Stimulated activated CD4-positive, alpha-beta T cell treated with anti-CD3 and anti-CD28 coated beads, TNF-alpha, amount 100 ng/mL, for 4 hours (primary cell): ENCODE measurements at places on chromosomes 13 and 19.

GRCh38 chr19:16851031-16851712 is 22.0 kb downstream of the SIN3B start:
- DNase-seq = no peak

- no peak for DNase-seq
Measured at GRCh38 chr19:38028913-38029510, 122.0 kb downstream of the SIPA1L3 start.

- DNase-seq = no peak
Measured at GRCh38 chr19:3699741-3700241, 477 bp downstream of the PIP5K1C start.

DNA sequence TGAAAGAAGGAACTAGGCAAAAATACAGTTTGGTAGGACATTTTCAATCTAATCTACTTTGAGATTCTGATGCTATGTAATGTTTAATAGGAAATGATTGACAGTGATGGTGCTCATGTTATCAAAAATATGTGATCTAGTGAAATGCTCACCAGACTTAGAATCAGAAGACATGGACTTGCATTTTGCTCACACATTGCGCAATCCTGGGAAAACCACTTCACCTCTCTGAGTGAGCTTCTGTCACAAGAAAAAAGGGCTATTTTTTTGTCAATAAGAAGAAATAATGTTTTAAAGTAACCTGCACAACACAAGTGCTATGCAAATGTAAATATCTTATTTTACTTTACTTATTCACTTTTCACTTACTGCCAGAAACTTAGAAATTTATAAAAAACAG is 380.9 kb upstream of the HTR2A start:
- no peak for DNase-seq

GRCh38 chr13:81874253-81874652 is 1533.3 kb upstream of the SPRY2 start:
- DNase-seq = no peak

- DNase-seq = no peak
Measured at GRCh38 chr13:20828539-20829364, 55.0 kb upstream of the EEF1AKMT1 start.

DNA sequence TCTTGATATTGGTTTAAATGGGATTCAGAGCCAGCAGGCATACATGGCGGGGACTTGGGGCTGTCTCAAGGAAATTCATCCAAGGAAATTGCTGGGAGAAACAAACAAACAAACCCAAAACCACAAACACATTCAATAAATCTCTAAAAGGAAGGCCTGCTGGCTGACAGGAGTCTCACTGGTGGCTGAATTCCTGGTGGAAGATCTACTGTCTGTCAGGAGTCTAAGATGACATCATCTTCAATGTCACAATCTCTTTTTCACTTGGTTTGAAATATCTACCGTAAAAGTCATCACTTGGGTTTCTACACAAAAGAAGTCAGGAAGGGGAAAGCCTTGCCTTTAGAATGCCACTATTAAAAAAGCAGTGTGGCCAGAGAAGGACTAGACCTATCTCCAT is 87.9 kb downstream of the KLF5 start:
- DNase-seq = no peak

- DNase-seq = no peak
Measured at GRCh38 chr13:109819874-109820273, 33.5 kb upstream of the IRS2 start.

DNA sequence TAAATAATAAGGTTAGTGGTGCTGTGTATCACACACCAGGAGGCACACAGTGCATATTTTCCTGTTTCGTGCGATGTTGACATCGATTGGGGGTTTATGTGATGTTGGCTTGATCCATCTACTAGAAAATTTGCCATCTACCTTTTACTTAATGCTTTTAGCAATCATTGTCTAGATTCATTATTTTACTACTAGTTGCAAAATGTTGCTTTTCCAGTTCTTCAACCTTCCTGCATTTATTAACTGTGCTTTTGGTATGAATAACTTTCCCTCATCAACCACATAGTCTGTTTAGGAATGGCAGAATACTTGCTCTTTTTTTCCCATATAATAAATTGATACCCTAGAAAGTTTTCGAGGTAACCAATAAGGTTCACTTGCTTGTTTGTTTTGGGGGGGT is 17.5 kb downstream of the C13orf42 start:
- DNase-seq = no peak

DNA sequence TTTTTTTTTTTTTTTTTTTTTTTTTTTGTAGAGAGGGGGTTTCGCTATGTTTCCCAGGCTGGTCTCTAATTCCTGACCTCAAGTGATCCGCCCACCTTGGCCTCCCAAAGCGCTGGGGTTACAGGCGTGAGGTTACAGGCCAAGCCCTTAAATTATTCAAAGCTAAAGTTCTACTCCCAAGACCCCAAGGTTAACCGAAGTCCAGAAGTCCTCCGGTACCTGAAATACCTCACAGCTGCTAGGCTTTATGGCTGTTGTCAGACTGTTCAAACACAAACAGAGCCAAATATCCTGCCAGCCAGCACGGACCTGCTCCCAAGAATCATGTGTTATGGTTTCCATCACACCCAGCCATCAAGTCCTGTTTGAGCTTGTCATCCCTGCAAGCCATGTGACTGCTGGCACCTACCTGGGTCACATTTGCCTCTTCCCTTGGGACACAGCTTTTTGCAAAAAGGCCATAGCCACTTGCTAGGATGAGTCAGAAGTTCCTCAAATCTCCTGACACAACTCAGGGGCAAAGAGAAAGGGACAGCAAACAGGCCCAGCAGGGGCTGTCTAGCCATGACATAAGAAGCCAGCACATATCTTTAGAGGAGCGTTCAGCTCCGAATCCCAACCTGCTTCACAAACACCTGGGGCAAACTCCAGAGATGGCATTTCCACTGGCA is 129.9 kb downstream of the FOXO1 start:
- no peak for DNase-seq

GRCh38 chr19:30374539-30374864 is 2.3 kb downstream of the ZNF536 start:
- no peak for DNase-seq

DNA sequence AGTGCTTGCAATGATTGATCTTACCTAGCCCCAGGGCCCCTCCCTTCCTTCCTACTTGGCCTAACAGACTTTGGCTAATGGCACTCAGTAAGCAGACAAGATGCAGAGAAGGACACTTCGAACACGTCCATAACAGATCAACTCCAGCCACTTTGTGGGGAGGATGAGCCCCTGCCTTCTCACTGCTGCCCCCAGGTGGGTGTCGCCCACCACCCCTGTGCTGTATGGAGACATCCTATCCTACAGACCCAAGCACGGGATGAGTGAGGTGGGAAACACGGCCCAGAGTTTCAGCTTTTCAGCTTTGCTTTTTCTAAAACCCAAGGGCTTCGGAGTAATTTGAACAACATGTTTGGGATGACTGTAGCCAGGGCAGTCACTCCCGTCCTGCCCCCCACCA is 5.5 kb downstream of the SLC7A1 start:
- no peak for DNase-seq

GRCh38 chr19:33677745-33678426 is 56.1 kb downstream of the CHST8 start:
- no peak for DNase-seq

DNA sequence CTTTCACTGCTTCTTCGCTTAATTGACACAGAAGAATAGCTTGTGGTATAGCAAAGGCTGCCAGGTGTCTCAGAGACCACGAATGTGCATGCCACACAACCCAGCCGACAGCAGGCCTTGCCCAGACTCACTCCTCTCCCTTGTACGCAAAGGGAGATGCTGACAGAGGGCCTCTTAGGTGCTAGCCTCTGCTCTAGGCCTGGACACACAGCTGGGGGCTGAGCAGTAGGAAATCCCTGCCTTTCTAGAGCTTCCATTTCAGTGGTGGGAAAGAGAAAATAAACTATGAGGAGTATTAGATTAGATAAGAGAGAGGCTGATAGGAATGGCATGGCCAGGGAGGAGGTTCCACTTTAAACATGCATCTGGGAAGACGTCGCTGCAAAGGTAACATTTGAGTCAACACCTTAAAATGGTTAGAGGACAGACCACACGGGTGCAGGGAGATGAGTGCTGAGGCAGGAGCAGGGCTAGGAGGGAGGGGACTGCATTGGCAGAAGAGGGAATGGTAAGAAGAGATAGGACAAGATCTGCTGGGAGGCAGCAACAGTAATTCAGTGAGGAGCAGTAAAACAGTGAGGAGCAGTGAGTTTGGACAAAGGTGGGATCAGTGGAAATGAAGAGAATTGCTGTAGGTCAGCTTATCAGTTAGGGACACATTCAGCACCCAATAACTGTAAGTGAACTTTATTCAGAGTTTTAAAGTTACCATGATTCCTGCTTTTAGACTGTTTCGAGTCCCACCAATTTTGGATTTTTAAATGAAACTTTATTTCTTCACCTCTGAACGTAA is 100.0 kb downstream of the RNF17 start:
- no peak for DNase-seq

- no peak for DNase-seq
Measured at GRCh38 chr13:52686376-52686775, 33.7 kb downstream of the SUGT1 start.

DNA sequence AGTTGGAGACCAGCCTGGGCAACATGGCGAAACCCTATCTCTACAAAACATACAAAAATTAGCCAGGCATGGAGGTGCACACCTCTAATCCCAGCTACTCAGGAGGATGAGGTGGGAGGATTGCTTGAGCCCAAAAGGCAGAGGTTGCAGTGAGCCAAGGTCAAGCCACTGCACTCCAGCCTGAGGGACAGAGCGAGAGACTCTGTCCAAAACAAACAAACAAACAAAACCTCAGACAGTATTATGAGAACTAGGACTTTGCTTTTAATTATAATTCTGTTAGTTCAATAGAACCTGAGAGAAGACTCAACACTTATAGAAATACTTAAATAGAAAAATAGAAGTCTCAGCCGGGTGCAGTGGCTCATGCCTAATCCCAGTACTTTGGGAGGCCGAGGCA is 31.1 kb upstream of the TPM4 start:
- DNase-seq = no peak

DNA sequence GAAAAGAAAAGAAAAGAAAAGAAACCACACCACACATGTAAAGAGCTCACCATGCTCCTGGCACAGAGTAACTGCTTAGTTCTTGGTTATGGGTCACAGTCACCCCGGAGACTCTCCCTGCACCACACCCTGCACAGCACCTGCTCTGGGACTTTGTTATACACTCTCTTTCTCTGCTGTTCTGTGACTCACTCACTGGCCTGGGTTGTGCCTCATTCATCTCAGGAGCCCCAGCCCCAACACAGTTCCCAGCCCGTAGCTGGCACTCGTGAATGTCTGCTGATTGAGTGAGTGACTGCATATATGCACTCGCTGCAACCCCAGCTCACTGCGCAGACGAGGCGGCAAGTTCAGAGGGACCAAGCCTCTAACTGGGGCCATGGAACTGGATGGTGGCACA is 22.9 kb upstream of the ZNF507 start:
- DNase-seq = no peak

DNA sequence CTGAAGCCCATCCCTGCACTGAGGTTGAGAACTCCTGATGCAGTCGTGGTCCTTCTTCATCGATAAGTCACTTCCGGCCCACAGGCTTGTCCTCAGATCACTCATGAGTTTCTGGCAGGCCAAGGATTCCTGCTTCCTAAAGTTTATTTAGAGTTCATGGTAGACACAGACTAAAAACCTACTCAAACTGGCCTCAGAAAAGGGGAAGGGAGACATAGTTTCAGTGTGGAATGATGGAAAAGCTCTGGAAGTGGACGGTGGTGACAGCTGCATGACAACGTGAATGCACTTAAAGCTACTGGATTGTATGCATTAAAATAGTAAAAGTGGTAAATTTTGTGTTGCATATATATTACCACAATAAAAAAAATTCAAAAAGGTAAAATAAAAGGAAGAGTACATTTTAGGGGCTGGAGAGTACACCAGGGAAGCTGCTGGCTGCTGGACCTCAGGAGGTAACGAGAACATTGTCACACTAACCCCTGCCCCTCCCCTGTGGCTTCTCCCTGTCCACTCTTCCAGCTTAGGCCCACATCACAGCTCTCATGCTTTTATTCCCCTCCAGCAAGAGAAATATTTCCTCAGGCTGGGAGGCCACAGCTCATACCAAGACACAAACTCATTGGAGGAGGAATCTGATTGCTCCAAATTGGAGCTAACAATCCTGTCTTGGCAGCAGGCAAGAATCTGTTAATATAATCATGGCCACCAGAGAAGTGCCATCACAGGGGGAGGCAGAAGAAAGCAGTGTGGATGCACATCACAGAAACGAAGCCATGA is 741.0 kb downstream of the UQCRFS1 start:
- DNase-seq = no peak

DNA sequence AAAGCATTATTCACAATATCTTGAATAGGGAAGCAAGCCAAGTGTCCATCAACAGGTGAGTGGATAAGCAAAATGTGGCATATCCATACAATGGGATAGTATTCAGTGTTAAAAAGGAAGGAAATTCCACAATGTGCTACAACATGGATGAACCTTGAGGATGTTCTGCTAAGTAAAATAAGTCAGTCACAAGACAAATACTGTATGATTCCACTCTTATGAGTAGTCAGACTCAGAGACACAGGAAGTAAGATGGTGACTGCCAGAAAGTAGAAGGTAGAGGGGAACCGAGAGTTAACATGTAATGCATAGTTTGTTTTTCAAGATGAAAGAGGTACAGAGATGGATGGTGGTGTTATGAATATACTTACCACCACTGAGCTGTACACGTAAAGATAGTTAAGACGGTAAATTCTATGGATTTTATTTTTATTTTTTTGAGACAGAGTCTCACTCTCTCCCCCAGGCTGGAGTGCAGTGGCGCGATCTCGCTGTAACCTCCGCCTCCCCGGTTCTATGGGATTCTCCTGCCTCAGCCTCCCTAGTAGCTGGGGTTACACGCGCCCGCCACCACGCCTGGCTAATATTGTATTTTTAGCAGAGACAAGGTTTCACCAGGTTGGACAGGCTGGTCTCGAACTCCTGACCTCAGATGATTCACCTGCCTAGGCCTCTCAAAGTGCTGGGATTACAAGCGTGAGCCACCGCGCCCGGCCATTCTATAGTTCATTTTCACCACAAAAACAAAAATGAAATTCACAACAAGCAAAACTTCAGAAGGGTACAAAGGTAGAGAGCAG is 1.0 kb upstream of the CHAMP1 start:
- no peak for DNase-seq

GRCh38 chr19:34193439-34193838 is 21.1 kb downstream of the LSM14A start:
- DNase-seq = no peak

DNA sequence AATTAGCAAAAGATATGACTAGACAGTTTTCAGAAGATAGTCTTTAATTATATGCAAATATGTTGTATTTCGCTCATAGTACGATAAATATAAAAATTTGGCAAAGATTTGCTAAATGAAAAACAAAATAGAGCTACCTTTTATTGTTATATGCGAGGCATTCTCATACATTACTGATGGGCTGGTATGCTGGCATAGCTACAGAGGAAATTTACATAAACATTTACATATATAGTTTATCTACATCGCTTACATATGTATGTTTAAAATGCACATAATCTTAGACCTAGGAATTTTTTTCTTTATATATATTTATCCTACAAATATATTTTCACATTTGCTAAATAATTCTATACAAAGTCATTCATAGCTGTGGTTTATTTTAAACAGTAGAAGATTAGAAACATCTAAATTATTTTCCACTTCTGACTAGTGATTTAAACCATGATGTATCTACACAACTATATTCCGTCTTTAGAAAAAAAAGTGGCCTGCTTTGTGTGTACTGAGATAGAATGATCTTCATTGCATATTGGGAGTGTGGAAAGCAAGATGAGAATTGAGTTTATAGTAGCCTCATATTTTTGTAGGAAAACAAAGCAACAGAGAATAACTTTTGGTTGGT is 1345.0 kb upstream of the SLC10A2 start:
- DNase-seq = no peak

GRCh38 chr13:31955741-31956140 is 75.8 kb upstream of the FRY start:
- DNase-seq = no peak
